ENCODE measurements at places on chromosomes 3 and 15.

DNA sequence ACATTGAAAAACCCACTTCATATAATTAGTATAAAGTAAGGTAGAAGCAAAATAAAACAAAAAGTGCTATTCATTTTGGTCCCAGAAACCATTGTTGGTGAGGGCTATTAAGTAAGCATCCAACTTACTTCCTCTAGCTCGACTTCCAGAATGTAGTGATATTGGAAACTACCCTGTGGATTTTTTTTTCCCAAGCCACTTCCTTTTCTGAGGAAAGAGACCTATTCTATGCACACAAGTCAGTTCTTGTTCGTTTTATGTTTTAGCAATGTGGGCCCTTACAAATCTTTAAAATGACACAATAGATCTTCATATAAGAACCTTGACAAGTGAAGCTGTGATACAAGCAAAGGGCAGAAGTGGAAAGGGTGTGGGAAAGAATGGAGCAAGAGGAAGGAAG lies 402.0 kb upstream of the TBL1XR1 start:
- DNase-seq = no peak

DNA sequence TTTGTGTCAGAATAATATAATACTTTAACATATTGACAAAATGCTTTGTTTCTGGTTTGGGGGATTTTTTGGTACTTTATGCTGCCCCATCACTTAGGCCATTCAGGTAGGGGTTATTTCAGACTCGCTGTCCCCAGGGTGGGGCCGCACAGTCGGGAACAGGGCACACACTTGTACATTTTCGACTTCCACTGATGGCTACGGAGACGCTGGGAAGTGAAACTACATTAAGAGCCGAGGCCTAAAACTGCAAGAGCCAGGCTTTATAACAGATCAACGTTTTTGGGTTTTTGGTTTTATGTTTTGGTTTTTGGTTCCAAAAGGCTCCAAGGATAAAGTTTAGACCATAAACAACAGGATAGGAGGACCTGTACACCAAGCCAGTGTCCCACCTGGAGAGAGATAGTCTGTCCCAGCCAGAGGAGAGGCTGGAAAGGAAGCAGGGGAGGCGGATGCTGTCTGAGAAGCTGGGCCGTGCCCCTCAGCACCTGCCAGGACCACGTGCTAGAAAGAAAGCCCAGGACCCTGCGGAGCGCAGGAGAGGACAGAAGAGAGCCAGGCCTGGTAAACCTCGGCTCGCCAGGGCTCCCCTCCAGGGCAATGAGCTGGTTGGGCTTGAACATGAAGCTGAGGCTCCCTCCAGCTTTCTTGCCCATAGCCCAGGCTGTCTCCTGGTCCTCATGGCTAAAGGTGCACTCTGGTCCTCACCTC lies 111.7 kb downstream of the CHSY1 start:
- no peak for DNase-seq

- DNase-seq = peak; percentile 86
Measured at GRCh38 chr3:53709860-53710674, 136.2 kb downstream of the CHDH start.

DNA sequence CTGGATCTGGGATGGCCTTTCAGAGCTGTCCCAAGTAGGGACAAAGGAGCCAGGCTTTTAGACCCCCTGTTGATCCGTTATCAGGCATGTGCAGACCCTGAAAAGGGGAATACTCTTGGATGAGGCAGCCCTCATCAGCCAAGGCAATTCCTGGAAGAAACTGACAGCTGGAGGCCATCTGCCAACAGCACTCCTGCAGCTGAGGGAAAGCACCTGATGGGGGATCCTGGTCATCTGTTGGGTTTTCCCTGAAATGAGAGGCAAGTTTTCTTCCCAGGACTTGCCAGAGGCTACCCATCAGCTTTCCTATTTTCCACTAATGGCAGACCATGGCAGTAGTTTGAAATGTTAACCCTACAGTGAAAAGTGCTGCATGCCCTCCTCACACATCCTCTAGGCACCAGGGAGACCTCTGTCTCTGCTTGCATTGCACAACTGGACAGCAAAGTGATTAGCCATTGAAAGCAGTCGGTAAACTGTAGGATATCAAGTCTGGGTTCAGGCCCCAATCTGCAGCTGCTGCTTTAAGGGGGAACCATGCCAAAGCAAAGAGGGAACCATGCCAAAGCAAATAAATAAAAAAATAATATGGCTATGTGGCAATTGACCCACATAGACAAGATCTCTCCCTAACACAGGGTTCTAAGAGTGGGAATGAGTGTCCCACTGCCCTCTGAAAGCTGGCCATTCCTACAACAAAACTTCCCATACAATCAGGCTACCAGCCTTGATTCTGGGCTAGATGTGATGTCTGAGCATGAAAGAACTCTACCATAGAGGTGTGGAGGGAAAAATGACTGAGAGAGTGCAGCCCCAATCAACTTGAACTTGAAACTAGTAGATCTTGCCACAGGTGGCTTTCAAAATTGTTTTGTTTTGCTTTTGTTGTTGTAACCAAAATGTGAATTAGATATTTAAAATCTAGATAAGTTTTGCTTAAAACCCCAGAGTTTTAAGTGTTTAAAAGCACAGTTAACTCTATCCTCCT lies 232.0 kb upstream of the STT3B start:
- no peak for DNase-seq

DNA sequence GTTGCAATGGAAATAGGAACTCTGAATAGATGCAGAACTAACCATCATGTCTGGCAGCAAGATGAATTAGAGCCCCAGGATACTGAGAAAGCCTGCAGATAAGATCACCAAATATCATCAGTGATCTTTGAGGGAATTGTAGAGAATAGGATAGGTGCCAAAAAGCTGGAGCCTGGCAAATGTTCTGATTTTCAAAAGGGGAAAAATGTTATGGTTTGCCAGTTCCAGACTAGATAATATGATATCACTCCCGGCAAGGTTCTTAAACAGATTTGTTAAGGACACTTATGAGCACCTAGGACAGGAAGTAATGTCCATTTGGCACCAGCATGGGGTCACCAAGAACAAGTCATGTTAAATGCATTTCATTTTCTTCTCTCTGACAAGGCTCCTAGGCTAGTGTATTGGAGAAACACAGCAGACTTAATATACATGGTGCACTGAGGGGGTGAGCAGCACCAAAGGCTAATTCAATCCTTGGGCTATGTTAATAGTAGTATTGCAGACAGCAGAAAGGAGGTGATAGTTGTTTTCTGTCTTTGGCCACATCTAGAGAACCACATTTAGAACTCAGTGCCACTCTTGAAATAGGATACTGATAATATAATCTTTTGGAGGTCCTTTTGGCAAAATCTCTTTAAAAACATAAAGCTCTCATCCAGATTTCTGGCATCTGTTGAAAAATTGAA lies 4.8 kb downstream of the SRGAP3 start:
- DNase-seq = no peak

DNA sequence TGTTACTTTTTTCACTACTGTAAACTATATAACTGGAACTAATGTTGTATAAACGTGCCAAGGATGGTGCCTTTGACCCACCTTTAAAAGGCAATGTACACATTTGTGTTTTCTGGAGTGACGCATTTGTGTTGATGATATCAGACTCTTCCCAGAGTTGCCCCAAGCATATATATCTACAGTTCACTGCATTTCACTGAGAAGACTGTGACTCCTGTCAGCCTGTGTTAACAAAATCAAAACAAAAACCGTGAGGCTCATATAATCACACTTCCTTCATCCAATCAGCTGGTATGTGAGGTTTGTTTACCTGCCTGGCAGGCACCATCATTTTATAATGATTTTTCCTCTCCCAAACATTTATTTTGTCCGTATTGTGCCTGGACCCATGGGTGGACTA lies 117.6 kb upstream of the ROBO1 start:
- DNase-seq = no peak

- DNase-seq = peak; percentile 19
Measured at GRCh38 chr15:63156755-63157117, 541 bp downstream of the RPS27L start.

DNA sequence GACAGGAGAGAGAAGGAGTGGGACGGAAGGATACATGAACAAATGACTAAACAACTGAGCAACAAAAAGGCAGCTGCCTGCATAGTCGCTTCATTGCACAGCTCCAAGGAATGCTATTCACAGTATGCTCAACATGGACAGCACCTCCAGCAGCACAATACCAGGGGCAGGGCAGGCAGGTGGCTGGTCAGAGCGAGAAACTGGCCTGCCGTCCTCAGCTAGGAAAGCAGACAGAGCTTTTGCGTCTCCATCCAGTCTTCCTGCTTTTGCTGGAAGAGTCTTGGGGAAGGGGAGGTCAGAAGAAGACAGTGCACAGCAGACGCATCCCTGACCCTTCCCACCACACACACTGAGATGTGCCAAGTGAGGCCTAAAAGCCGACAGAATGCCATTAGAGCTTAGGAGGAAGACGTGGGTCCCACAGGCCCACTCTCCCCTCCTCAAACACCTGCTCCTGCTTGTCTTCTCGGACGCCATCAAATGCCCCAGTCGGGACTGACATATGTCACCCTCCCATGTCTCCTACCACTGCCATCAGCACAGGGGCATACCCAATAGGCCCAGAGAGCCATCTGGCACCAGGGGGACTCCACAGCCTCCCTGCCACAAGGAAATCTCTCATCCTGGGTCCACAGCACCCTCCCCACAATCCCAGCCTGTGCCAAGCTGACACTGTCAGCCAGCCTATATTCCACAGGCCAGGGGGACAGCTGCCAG lies 3.9 kb downstream of the RAB6B start:
- no peak for DNase-seq

DNA sequence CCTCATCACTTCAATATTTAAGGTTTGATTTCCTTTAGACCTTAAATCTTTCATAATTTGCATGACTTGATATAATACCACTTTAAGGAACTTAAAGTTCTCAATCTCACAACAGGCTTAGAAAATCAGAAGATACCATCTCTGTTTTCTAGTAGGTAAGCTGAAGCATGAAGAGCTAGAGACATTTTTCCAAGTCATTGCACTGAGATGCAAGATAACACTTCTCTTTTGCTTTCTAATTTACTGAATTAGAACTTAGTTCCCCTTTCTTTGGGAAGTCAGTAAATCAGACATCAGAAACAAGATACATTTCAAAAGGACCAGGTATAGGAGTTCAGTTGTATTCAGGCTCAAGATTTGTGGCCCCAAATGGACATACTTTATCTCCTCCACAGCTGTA lies 79.7 kb downstream of the DZIP3 start:
- DNase-seq = peak; percentile 74

- DNase-seq = no peak
Measured at GRCh38 chr3:157093096-157093495, 66.9 kb downstream of the CCNL1 start.

DNA sequence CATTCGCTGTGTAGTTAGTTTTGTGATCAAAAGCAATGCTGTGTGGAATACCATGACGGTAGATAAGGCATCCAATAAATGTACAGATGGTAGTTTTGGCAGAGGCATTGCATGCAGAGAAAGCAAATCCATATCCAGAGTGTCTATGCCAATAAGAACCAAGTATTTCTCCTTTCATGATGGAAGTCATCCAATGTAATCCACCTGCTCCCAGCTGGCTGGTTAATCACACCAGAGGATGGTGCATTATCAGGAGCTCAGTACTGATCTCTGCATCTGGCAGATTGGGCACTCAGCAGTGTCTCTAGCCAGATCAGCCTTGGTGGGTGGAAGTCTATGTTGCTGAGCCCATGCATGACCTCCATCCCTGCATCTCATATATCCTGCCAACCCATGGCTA lies 677.7 kb upstream of the NECTIN3 start:
- DNase-seq = no peak

DNA sequence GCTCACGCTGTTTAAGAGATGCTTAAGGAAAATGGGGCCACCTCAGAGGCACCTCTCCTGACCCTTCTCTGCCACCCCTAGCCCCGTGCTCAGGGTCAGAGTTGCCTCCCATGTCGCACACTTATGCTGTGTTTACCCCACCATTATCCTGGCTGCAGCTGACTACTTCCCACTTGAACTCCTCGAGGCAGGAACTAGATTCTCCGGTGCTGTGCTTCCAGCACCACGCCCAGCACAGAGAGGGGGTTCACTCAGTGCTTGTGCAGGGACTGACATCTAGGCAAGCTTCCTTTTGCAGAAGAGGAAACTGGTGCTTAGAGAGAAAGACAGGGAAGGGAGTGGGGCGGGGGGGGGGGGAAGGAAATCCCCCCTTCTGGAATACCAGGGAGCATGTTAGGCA lies 340.1 kb downstream of the RORA start:
- no peak for DNase-seq

DNA sequence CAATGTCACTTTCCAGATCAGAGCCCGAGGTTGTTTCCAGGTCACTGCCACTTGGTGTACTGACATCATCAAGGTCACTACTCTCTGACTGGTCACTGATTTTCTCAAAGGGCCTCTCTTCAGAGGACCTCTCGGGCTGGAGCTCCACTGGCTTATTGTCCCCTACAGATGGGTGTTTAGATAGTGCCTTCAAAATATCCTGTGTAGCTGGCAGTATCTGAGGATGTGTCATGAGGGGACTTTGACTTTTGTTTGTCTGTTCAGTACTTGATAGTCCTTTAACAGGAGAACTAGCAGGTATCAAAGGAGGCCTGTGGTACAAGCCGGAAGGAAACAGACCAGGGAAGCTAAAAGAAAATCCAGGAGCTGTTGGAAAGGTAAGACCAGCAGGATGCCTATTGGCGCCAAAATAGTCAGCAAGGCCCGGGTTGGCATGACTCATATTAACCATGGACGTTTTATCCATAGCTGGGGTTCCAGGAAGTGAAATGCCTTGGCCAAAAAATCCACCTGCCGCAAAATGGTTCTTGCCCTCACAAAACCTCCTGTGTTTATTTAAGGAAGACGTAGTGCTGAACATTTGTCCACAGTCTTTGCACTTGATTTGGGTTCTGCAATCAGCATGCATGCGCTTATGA lies 547.3 kb downstream of the MECOM start:
- no peak for DNase-seq

- no peak for DNase-seq
Measured at GRCh38 chr3:54240309-54240708, 118.0 kb downstream of the CACNA2D3 start.

DNA sequence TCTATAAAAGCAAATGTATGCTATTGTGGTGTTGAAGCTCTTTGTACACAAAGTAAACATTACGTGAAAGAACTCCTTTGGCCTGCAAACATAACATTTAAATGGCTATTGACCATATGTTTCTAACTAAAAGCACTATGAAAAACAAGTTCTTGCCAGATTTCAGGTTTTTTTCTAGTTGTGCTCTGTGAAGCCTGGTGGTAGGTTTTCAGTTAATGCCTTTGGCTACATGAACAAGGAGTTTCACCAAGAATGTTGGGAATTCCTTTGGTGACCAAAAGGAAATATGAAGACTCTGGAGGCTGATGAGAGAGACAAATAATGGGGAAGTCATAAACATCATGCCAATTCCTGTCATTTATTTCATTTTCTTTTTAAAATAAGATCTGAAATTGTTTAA lies 66.0 kb downstream of the RBMS3 start:
- DNase-seq = no peak

GRCh38 chr3:172129498-172129849 lies 90.1 kb downstream of the FNDC3B start:
- no peak for DNase-seq

DNA sequence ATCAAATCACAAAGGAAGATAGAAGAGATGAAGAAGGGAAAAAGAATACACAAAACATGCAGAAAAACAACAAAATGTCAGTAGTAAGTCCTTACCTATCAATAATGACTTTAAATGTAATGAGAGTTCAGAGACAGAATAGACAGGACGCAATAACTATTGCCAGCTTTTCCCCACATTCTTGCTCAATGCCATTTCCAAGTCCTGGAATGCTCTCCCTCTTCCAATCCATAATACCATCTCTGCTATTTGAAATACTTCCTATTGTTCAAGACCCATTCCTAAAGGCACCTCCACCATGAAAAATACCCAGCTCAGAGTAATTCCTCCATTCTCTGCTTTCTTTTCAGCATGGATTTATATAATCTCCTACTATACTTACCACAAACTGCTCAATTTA lies 33.4 kb downstream of the CCDC54 start:
- no peak for DNase-seq
